ENCODE measurements at places on chromosomes 3 and 15.

DNA sequence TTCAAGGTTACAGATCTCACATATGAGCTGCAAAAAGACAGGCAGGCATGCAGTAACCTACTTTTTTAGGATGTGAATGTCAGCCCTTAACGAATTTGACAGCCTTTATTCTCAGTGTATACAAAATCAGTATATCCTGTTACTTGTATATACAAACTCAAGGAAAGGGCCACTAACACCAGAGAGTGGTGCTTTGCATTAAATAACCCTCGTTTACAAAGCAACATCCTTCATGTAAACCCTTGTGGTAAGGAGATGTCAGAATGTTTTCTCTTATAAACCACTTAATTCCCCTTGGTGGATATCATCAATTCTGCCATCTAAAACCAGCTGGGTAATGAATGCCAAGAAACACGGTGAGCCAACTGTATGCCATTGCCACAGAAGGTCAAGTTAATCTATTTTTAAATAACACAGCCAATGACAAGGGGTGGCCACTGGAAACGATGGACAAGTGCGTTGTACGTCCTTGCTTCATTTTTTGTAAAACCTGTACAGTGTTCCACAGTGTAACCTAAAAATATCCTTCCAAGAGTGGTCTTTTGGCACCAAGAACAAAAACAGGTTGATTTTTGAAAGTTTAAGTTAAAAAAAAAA is 7.5 kb downstream of the MAGI1 start:
- DNase-seq, result no peak

GRCh38 chr3:131630807-131631206 is 128.0 kb upstream of the MRPL3 start:
- DNase-seq, result no peak

GRCh38 chr3:99407257-99407656 is 231.1 kb upstream of the COL8A1 start:
- no peak for DNase-seq

DNA sequence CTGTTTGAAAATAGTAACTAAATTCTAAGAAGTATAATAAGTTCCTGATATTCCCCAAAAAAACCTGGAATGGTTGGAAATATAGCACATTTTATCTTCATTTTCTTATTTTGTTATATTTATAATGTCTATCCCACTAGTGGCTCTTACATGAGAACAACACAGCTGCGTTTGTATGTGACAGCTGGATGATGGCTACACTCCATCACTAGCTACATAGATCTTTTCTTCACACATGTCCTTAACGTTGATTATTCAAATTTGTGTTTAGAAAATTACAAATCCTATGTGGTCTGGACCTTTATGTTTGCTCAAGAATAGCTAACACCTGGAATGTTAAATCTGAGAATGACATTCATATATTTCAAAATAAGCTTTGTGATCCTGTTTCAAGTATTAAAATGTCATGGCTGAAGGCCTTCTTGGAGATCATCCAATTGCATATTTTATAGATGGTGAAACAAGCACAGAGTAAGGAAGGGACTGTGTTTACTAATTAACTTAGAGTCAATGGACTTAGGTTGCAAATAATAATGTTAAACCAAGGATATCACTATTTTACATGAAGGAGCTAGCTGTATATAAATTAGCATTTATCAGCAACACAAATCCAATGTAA is 60.8 kb downstream of the ATP13A5 start:
- no peak for DNase-seq

GRCh38 chr3:28399206-28399605 is 50.6 kb upstream of the AZI2 start:
- DNase-seq, result no peak

DNA sequence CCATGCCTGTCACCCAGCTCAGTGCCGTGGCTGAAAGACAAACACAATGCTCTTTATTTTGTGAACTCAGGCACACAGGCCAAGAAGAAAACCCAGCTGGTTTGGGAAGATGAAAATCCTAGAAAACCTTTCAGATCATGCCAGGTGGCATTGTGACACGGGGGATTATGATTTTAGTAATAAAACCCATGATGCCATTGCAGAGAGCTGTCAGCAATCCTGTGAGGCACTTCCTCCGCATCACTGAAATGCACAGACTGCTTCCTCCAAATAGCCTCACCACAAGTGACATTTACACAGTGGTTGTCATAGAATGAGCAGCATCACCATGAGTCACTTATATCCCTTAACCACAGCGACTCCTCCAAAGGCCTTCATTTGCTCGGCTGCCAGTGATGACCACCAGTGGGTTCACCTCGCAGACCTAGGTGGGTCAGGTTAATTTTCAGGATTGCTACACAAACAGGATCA is 22.7 kb downstream of the ABHD6 start:
- no peak for DNase-seq

DNA sequence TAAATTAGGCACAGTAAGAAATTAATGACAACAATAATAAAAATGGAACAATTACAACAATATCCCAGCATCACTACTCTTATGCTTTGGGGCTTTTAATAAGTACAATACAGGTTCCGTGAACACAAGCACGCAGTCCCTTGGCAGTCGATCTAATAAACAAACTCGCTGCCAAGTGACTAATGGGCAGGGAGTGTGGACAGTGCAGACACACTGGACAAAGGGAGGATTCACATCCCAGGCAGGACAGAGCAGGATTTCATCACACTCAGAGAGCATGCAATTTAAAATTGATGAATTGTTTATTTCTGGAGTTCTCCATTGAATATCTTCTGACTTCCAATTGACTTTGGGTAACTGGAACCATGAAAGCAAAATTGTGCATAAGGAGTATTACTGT is 524.1 kb upstream of the CFAP20DC start:
- DNase-seq, result no peak

GRCh38 chr3:136787349-136787748 is 31.6 kb upstream of the SLC35G2 start:
- DNase-seq, result no peak

- DNase-seq, result no peak
Observed at GRCh38 chr15:68301301-68301700, 23.8 kb downstream of the FEM1B start.

DNA sequence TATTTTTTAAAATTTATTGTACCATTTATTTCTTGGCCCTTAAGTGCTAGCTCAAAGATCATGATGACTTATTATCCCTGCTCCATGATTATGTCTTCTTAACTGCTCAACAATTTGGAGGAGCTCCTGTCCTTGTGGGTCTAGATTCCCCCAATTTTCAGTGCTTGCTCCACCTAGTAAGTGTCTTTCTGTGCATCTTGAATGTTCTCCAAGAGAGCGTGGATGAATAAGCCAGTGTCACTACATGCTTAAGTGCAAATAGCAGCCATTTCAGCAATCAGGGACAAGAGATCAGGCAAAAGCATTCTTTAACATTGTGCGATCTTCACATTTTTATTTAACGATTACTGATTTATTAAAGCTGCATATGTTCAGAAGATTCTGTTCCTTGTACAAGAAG is 99.4 kb downstream of the ALCAM start:
- no peak for DNase-seq

DNA sequence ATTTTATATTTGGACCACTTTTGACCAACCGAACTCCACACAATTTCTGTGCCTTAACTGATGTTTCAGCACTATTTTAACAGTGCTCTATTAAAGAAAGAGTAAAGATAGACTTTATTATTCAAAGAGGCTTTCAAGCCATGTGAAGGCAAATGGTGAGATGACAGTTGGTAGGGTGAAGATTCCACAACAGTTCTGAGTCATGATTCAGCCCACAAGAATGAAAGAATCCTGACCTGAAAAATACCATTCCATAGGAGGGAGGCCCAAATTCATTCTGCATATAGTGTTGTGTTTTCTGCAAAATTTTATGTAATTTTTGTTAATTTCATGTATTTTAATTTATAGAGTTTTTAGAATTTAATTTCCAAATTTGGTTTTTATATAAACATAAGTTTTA is 135.6 kb upstream of the STAC start:
- no peak for DNase-seq

Measured in stimulated activated CD8-positive, alpha-beta memory T cell treated with anti-CD3 and anti-CD28 coated beads, Interleukin-4, amount 100 ng/mL, for 4 hours (primary cell).